Omental fat pad (tissue), 4 donors: ENCODE measurements at places on chromosomes 13 and 19. TPM values are rescaled to one million over a fixed set of nuclear protein-coding genes. Genes with fewer than 3 reads are reported as not detected.

- no peak for DNase-seq
These were observed 185.3 kb upstream of the IPO5 start for GRCh38 chr13:97768134-97768533.

DNA sequence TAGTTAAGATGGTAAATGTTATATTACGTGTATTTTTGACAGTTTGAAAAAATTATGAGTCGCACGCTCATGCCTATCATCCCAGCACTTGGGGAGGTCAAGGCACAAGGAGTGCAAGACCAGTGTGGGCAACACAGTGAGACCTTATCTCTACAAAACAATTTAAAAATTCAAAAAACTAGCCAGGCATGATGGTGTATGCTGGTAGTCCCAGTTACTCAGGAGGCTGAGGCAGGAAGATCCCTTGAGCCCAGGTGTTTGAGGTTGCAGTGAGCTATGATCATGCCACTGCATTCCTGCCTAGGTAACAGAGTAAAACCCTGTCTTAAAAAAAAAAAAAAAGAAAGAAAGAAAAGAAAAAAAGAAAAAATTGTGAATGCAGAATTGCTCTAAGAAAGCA is 58.0 kb downstream of the TBC1D4 start:
- DNase-seq: no peak

DNA sequence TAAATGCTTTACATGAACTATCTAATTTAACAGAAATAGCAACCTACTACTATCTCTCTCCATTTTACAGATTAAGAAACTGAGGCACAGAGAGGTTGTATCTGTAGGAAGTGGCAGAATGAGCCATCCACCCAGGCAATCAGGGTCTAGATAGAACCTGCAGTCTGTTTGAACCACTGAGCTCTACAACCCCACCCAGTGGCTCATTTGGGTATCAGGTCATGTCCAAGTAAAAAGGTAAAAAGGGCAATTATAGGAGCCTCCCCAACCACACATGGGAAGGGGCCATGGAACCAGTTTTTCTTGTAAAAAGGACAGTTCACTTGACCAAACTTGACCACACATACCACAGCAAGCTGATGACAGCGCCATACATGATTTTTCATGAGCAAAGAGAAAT is 92.9 kb upstream of the SGCG start:
- DNase-seq: no peak

MEGF8 gene
- 20.5 TPM for total RNA-seq

DNA sequence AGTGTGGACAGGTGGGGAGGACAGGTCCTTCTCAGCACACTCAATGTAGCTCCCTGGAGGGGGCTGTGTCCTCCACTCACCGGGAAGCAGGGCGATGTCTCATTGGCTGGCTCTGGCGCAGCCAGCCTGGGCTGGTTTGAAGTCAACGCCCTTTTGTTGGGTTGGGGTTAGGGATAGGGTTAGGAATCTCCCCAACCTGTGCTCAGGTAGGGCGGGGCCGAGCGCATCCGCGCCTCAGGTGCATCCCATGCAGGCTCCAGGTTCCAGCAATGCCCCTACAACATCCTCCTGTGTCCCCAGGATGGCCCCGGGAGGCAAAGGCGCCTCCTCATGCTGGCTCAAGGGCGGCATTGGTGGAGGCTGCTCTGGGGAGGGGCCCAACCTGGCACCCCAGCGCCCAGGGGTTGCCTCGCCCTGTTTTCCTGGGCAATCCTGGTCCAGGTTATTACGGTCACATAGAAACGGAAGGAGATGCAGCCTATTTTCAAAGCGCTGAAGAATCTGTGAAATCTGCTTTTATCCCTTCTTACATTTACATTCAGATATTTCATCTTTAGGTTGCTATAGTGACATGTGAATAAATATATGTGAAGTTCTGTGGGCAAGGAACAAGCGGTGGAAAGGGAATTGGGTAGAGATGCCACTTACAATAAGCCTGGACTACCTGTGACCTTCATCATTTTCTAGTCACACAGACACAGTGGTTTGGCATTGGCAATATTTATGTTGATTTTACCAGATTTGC is 74.3 kb downstream of the TM9SF2 start:
- DNase-seq: no peak

DNA sequence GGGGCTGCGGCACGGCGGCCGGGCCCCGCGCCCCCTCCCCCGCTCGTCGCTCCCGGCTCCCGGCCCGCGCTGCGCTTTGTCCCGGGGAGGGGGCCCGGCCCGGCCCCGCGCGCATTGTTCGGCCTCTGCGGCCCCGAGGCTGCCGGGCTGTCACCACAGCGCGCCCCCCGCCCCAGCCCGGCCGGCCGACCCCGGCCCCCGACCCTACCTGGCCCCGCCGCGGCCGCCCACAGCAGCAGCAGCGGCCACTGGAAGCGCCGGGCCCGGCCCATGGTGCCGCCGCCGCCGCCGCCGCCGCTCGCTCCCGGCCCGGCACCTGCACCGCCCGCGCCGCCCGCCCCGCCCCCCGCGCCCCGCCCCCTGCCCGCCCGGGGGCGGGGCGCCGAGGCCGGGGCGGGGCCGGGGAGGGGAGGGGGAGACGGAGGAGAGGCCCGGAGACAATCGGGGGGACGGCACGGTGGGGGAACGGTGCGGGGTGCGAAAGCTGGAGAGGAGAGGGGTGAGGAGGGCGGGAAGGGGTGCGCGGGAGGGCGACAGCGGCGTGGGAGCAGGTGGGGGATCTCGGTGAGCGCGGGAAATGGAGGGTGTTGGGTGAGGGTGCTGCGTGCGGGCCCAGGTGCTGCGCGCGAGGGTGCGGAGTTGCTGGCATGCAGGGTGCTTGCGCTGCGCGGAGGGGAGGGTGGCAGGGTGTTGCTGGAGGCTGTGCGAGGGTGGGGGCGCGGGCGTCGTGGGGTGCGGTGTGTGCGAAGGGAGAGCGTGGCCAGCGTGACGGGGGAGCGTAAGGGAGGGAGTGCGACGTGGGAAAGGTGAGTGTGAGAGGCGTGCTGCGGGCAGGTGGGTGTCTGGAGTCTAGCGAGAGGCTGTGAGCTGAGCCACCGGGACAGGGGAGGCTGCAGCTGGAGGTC is at the start of gene CADM4:
TSS of gene CADM4 (minus strand) at position 332 of the 905 bp plus-strand sequence. CDS start at position 272, 60 bp downstream.
- DNase-seq: no peak

GRCh38 chr13:37173214-37173613 is 67.8 kb upstream of the CSNK1A1L start:
- no peak for DNase-seq

BORCS8 gene
- 16.8 TPM for total RNA-seq

DNA sequence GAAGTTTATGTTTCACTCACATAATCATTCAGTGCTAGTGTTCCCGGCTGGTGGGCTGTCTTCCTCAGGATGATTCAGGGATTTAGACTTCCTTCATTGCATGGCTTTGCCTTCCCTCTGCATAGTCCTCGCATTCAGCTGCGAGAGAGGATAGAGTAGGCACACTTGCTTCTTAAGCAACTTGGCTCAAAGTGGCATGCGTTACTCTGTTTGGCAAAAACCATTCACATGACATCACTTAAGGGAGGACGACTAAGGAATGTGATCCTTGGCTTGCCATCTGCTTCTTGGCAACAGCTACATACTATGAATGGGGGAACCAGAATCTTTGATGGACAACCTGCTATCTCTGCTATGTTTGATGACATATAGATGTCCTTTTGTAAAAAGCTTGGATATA is 359.3 kb downstream of the TDRD3 start:
- no peak for DNase-seq

- DNase-seq: no peak
These were observed 19.5 kb downstream of the RASA3 start for GRCh38 chr13:114112826-114113322.

DNA sequence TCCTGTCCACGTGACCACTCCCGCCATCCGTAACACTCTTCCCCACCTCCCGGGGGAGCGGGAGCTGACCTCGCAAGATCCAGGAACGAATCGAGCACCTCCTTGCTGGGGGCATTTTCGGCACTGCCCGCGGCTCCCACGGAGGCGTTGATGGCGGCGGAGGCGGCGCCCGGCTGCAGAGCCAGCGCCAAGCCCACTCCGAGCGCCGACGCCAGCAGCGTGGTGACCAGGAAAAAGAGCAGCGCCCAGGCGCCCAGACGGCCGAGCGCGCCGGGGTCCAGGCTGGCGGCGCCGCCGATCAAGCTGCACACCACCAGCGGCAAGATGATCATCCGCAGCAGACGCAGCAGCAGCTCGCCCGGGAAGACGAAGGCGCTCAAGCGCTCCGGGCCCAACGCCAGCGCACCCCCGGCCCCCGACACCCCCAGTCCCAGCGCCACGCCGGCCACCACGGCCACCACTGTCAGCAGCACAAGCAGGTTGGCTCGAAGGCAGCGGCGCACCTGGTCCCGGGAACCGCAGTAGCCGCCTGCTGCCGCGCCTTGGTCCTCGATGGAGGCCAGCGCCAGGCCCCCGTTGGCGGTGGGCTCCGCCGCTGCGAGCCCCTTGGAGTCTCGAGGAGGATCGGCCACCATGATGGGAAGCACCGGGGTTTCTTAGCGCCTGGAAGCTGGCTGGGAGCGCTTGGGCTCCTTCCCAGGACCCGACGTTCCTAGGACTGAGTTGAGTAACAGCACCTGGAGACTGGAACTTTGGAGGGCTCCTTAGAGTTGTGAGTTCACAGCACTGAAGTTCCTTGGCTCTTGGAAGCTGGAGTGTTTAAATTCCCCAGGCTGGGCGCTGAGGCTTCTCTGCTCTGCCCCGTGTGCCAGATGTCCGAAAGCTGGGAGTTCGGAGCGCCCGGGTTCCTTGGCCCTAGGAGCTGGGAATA is 798 bp downstream of the SLC1A5 start:
- DNase-seq: no peak

CCL25 gene
- not detected for total RNA-seq

DNA sequence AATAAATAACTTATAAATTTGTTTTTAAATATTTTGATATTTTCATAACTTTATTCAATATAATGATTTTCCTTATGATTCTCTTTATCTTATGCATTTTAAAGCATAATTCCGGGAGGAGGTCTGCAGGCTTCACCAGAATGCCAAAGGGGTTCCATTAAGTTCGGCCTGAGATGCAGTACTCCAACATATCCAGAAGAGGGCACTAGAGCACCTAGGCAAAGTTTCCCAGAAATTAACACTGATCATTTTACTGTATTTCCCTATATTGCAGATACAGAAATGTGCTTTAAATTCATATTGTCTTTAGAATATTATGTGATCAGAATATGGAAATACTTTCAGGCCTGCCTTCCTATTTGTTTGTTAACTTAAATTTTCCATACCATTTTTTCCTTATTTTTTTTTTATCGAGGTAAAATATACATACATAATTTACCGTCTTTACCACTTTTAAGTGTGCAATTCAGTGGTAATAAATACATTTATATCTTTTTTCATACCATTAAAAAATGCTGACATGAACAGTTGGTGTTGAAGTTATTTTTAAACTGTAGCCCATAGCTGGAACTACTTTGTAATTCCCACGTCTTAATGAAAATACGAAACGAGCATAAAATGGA is 58.9 kb upstream of the TM9SF2 start:
- no peak for DNase-seq

SGCG gene
- 1.1 TPM for total RNA-seq

- DNase-seq: no peak
These were observed 97.8 kb downstream of the RNF17 start for GRCh38 chr13:24861617-24862362.

- DNase-seq: no peak
These were observed 93.6 kb downstream of the SOX1 start for GRCh38 chr13:112160558-112160957.

DNA sequence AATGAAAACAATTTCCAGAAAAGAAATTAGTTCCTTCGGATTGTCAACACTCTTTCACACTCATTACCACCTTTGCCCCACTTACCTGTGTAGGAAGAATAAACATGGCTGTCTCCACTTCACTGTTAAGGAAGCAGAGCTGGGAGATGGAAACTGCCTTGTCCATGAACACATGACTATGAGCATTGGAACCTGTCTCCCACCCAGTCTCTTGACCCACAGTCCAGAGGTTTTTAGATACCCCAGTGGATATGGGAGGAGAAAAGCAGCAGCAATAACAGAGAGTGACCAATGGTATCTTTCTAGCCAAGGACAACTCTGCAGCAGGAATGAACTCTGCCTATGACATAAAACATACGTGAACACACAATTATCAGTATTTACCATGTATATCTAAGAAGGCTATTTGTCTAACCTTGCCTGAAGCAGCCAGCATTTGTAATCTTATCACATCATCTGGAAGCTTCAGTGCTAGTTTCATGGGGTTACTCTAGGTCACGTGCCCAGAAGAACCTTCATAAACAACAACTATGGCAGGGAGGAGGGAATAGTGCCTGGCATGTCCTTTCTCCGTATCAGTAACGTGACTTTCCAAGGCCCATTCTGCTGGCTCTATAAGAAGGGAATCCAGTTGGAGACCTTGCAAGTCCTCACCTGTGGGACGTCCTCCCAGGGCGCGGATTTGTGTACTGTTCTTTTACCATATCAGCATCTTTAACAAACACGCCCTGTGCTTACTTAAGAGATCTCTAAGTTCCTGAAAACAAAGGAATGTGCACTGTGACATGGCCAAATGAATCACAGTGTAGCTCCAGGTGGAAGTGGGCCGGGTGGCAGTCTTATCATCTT is 221.8 kb upstream of the UBL3 start:
- DNase-seq: no peak

DNA sequence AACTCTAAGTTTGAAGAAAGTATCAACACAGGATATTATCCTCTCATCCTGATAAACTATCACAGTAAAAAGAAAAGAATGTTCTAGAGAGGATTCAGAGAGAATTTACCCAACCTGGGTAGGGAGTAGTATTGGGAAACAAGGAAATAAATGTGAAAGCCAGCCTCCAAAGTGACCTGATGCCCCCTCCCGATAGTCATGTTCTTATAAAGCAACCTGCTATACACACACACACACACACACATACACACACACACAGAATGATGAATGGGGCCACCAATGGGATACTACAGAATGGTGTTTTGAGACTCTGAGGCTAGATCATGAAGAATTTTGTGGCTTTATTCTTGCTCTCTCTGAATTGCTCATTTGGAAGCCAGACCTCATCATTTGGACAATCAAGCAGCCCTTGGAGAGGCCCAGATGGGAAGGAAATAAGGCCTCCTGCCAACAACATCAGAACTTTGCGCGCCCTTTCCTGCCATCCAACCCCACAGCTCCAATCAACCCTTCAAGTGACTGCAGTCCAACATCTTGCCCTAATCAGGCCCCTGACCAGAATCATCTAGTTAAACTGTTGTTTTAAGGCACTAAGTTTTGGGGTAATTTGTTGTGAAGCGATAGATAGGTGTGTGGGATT is 807.9 kb upstream of the ARGLU1 start:
- no peak for DNase-seq

PRODH2 gene
- not detected for total RNA-seq

FFAR1 gene
- not detected for total RNA-seq

DNA sequence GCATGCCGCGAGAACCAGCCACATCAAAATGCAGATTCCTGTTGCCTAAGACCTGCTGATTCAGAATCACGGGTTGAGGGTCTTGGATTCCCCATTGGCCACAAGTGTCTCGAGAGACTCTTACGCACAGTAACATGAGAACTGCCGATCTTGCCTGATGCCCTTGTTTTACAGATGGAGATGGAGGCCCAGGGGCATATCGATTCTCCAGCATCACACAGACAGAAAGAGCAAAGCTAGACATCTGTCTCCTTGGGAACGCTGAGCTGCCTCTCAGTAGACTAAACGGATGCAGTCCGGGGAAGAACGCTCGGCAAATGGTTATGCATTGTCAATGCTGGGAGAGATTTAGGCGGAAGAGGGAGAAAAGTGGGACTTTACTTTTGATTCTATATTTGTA is 5.4 kb downstream of the NLRP12 start:
- DNase-seq: no peak

GRCh38 chr19:41175801-41176777 is 16.9 kb upstream of the CYP2S1 start:
- peak; percentile 35 for DNase-seq
